ENCODE measurements at places on chromosomes 2 and 18.

- DNase-seq: no peak
These were observed 167.1 kb downstream of the PRKCE start for GRCh38 chr2:45818591-45818990.

DNA sequence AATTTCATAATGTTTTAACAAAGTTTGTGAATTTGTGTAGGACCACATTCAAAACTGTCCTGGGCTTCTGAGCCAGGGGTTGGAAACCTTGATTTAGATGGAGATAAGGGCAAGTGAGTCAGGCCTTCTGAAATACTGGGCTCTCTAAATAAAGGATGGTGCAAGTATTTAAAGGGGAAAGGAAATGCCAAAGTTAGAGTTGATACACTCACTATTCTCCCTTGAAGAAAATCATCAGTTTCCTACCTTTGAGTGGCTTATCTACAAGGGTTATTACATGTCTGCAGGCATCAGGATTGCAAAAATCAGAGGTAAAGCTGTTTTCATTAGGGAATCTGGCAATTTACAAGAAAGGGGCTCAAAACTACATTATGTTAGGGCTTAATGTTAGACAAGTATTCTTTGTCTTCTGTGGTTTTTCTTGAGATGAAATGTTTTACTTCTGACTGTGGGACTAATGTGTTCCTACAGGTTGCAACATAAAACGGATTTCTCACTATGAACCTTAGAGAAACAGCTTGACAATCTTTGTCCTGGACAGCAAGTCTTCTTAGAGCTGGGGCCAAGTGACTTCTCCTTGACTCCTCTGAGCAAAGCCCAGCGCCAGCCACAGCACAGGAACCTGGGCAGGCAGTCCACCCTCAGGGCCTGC lies 31.1 kb downstream of the RNU4ATAC start:
- DNase-seq: no peak

- DNase-seq: peak; percentile 37
These were observed 697 bp downstream of the LGALSL start for GRCh38 chr2:64454386-64455332.

DNA sequence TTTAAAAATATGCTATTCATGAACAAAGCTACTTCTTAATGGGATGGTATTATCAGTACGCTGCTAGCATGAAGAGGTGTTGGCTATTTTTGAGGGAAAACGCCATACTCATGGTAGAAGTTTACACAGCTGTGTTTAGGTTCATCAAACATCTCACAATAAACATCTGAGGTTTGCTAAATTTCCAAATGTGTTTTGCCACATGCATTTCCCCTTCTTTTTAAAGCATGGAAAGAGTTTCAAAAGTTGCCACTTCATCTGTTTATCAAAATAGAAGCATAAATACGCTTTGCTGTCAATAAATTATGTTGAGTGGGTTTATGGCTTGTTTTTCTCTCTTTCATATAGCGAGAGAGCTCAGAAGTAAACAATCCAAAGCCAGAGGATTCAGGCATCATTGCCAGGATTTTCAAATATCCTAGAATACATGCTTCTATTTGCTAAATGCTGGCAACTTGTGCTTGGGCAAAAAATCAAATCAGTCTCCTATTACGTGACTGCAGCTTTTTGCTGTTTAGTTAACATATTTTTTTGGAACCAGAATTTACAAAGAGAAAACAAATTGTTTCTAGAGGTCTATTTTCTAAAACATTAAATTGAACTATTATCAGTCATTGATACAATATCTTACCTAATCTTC lies 1919.9 kb upstream of the LRRTM1 start:
- no peak for DNase-seq

DNA sequence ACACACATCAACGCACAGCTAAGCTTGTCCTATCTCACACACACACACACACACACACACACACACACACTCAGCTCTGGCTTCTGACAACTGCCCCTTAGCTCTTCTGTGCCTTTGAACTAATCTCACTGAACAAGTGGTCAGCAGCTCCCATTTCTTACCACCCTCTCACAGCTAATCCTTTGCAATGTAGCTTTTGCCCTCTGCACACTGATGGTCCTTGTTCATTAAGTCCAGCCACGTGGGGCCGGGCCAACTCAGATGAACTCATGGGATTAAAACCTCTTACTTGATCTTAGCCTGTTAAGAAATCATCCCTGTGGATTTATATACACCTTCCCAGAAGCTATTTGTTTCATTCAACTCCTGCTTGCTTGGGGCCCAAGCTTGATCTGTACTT lies 36.6 kb downstream of the DPYSL5 start:
- DNase-seq: no peak
